ENCODE measurements at places on chromosomes 6 and 20.

GRCh38 chr6:149907317-149907716 is 9.4 kb upstream of the RAET1E start:
- no peak for DNase-seq

- DNase-seq: no peak
These were observed 420.9 kb downstream of the GJA1 start for GRCh38 chr6:121856296-121856695.

- no peak for DNase-seq
These were observed 56.6 kb upstream of the SMOC2 start for GRCh38 chr6:168384045-168385036.

DNA sequence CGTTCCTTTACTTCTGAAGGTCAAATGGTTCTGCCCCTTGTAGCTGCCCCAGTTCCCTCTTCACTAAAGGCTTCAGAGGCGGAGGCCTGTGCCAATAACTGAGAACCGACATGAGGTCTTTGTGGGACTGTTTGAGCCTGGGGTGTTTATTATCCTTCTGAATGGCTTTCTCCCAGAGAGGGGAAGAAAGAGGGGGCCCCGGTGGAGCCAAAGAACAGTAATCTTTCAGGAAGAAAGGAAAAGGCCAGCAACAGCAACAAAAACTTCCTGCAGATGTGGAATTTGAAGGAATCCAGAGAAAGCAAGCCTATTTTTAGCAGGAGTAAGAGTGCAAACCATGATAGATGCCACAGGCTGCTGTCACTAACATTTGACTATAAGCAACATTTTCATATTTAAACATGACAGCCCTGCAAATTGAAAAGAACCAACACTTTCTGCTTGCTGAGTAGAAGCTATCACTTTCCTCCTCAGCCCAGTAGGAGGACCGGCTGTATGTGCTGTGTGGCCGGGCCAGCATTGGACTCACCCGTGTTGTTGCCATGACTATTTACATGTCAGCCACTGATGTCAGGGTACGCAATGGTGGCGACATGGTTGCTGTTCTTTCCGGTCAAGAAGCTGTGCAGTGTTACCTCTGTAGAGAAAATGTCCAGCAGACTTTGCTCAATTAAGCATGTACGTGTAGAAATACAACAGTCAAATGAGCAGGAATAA is 121.3 kb downstream of the SOBP start:
- no peak for DNase-seq

DNA sequence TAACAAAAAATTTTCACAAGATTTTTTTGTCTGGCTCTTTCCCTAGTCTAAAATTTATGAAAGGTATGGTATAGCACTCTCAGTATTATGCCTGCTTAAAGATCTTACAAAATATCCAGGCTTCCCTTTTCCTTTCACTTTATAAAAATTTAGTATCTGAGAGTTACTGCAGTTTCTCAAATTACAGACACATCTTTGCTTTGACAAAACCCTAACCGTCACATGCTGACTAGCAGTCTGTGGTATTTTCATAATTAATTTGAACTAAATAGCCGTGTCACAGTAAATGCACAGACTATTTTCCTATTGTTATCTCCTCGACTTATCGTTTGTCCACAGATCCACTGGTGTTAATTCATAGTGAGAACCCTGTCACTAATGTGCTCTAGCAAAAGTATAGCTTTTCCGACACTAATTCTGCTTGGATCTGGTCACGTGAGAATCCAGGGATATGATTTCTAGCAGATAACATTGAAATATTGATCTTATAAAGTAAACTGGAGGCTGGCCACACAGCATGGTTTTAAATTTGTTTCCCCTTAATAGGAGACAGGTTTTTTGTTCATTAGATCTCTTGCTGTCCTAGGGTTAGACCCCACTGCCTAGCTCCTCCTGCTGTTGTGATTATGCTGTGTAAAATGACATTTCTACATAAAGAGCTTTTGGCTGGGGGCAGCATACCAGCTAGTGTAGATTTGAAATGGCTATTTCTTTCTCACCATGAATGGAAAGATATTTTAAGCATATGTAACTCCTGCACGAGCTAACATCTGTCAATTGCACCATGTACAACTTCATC is 340.6 kb upstream of the SASH1 start:
- no peak for DNase-seq

DNA sequence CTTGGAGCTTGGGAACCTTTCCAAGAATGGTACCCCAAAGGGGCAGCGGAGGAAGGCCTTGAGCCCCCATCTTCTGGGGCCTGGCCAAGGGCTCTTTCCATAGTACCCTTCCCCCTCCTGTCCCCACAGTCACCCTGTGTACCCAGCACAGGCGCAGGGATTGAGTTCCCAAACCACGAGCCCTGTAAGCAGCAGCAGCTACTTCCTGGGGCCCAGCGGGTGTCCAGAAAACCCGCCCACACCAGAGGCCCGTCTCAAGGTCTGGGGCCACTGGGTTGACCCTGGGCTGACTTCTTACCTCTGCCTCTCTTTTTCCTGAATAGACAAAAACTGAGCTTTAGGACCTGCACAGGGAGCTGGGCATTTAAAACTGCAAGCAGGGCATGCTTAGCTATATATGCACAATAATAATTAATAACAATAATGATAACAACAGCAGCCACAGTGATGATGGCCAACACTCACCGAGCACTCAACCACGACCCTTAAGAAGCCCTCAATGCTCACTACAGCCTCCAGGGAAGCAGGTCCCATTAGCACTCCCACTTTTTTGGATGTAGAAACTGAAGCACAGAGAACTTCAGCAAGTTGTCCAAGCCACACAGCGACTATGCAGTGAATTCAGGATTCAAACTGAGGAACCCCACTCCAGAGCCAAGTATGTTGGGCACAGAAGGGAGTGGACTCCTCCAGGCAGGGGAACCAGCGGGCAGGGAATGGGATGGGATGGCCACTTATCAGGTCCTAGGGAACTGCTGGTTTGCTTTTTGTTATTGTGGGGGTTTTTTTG is 14.5 kb downstream of the NOL4L start:
- DNase-seq: no peak

DNA sequence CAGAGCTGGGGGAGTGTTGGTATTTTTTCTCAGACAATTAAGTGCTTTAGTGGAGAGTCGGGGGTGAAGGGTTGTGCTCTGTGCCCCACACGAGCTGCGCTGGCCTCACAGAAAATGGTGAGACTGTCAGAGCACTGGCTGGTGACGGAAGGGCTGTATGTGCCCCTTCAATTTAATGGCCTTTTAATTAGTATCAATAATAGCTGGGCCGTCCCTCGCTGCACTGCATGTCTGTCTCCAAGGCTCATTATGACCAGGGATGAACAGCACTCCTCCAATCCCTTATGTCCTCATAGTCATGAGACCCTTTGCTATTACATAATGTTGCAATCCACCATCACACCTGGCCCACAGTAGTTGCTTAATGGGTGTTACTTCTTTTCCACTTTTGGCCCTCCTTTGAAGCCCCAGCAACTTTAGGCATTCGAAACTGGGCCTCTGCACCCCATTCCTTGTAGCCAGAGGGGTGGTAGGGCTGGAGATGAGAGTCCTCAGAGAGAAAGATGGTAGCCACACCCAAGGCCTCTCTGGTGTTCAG is 9.5 kb upstream of the RALY start:
- DNase-seq: no peak

DNA sequence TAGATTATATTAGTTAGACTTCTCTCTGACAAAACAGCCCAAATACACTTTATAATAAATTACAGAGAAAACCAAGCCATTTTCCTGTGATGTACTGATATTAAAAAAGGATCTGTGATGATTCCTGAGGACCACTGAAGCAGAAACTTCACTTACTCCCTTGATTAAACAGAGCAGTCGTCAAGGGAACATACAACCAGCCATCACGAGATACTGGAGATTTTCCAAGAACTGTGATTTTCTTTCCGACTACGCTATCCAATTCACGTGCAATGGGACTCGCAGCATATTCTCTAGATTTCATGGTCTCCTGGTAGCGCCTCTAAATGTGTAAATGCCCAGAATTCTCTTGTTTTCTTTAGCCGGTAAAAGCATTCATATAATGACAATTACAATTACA is 377.4 kb downstream of the PHF3 start:
- no peak for DNase-seq

GRCh38 chr20:4947817-4948559 is 53.3 kb downstream of the SLC23A2 start:
- no peak for DNase-seq

GRCh38 chr6:160331753-160332152 is 16.4 kb upstream of the SLC22A3 start:
- DNase-seq: no peak

- DNase-seq: peak; percentile 59
These were observed 154.9 kb downstream of the SOX4 start for GRCh38 chr6:21748343-21749056.

GRCh38 chr6:95519228-95520037 is 57.9 kb upstream of the MANEA start:
- no peak for DNase-seq

GRCh38 chr20:54133434-54134427 is 40.1 kb downstream of the CYP24A1 start:
- no peak for DNase-seq

DNA sequence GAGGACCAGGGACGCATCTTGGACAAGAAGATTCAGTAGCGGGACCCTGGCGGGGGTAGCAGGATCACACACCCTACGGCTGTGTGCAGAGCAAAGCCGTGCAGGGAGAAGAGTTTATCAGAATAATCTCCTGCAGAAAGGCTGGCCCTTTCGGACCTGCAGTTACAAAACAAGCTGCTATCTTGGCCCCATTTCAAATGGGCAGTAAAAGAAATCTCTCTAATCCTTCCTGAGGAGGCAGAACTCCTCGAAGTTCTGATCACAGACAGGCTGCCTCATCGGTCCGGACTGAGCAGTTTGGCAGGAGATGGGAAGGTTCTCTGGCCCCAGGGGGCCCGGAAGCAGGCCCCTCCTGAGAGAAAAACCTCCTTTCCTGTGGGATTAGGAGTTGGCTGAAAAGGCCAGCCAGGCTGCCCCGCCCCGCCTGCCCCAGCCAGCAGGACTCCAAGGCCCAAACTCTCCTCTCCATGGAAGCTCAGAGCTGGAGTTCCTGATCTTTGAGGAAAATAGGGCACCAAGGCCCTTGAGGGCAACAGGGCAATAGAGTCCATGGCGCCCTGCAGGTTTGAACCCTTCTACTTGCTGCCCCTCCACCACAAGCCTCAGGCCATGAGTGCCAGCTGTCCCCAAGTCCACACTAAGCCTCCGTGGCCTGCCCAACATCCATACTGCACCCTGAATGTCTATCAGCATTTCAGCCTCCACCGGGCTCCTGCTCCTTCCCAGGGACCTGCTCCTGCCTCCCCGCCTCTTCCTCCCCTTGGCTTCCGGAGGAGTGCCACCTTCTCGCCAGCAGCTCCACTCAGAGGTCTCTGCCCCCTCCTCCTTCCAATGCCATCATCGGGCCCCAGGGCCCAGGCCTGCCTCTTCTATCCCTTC is 141.3 kb downstream of the PREX1 start:
- peak; percentile 42 for DNase-seq

GRCh38 chr6:13336553-13336952 is 8.2 kb upstream of the TBC1D7 start:
- DNase-seq: peak; percentile 68

DNA sequence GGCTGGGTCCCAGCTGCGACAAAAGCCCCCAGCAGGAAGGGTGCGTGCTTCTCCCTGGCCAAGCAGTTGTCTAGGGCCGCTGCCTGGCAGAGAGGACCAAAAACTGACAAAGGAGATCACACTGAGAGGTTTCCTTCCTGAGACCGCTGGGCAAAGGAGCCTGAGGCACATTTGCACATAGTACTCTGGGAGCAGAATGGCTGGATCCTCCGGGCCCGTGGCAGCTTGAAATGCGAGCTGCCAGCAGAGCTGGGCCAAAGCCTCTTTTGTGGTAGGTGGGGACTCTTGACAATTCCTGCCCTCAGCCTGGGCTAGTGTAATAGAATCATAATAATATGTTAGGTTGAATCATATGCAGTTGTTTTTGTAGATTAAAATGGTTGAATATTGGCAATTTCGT is 33.1 kb upstream of the RNF8 start:
- DNase-seq: no peak

DNA sequence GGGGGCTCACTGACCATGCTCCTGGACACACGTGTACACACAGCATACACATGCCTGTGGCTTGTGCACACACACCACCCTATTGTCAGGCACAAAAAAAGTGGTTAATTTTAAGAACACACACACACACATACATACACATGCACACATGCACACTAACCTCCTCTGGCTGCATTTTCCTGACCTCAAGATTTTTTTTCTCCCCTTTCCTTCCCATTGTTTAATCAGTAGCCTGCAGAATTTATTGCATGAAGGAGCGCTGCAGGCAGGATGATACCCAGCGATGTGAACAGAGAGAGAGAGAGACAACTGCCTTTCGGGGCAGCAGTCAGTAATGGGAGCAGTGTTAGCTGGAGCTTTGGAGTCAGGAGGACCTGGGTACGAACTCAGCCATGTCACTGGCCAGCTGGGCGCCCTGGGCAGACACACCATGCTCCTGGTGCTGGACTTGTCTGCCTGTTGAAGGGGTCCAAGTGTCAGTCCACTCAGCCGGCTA is 990 bp upstream of the TRAF3IP2 start:
- DNase-seq: no peak

- DNase-seq: no peak
These were observed 16.8 kb downstream of the USP45 start for GRCh38 chr6:99498421-99498820.

GRCh38 chr20:34070859-34071258 is 41.2 kb downstream of the EIF2S2 start:
- no peak for DNase-seq

GRCh38 chr6:21992178-21992967 is 304.5 kb downstream of the PRL start:
- no peak for DNase-seq

- no peak for DNase-seq
These were observed 35.9 kb downstream of the SRC start for GRCh38 chr20:37381621-37382471.

- DNase-seq: no peak
These were observed 667.9 kb downstream of the EPM2A start for GRCh38 chr6:145067430-145067829.

DNA sequence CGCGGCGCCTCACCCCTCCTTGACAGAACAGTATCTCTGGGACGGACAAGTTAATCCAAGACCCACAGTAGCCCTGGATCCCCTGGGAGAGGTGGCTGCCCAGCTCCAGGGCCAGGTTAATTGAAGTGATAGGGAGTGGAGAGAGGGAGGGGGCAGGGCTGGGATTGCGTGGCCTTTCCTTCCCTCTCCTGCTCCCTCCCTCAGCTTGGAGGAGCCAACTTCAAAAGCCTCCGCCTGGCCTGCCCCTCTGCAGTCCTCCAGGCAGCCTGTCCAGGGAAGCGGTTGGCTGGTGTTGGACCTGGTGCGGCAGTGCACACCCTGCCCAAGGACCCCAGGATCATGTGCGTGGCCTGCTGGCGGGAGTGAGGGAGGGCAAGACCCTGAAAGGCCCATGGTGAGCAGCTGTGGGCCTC is at the start of gene C20orf204:
TSS of gene C20orf204 (plus strand) at position 250 of the 413 bp plus-strand sequence. CDS start at position 392, 142 bp downstream.
- DNase-seq: no peak

DNA sequence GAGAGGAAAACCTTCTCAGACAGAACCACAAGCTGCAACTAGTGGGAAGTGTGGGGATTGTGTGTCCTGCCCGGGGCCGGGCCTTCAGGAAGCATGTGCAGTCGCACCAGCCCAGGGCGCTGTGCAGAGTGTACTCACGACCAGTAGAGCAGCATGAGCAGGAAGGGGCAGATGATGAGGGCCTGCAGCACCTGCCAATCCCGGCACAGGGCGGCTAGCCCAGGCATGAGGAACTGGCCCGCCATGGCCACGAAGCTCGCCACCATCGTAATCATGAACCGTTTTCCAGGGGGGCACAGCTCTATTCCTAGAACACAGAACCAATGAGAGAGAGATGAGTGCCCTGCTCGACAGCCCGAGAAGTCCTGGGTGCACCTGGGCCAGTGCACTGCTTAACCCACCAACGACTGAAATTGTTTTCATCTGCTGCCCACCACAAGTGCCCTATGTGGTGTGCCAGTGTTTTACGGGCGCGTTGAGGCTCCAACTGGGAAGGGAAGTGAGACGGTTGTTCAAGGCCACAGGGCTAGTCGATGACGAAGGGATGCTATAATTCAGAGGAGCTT is 65.0 kb downstream of the PSMG4 start:
- no peak for DNase-seq
